ENCODE measurements at places on chromosomes 7 and 10. TPM values are rescaled to one million over a fixed set of nuclear protein-coding genes. Genes with fewer than 3 reads are reported as not detected.

GRCh38 chr7:159192725-159193453, 48.2 kb upstream of the VIPR2 start:
- H3K27me3 ChIP-seq, result no peaks in the 10 kb centered on the region
- H3K4me1 ChIP-seq, result no peaks in the 10 kb centered on the region
- no peak for DNase-seq
- no peaks in the 10 kb centered on the region for H3K36me3 ChIP-seq
- H3K4me3 ChIP-seq, result no peak overlapping the region
- no peak overlapping the region for H3K27ac ChIP-seq

NAT16 gene
- not detected for total RNA-seq

H2BK1 gene
- total RNA-seq, result not detected

DNA sequence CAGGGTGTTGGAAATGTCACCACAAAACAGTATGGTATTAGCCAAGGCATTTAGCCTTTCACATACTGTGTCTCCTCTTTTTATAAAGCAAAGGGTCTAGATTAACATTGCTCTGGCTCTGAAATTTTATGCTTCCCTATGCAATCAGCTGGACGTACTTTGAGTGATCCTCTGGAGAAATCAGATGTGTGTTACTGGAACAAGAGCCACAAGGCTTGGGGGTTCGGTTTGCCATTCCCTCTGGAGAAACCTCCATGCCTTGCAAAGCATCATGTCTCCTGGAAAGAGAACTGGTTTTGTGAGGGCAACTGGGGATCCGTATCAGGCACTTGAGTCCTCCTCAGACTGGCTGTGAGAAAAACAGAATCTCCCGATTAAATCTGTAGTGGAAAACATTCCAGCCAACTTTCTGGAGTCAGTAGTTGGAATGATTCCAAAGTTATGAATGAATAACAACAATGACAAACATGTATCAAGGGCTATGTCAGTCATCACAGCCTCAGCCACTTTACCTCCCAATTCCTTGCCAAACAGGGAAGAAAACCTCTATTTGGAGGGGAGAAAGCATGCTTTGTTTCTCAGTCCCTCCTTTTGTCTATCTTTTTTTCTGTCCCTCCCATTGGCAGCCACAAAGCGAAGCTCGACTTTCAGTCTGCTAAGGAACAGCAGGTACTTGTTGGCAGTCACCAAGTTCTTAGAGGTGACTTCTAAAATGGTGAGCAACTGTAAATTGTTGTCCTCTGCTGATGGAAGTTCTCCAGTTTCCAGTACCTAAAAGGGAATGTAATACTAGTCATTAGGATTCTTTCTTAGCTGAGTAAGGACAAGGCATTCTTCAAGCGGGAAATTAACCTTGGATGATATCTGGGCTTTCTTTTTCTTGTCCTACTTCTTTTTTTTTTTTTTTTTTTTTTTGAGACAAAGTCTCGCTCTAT, 864.8 kb upstream of the AUTS2 start:
- peaks cover 9% of the 10 kb centered on the region for H3K4me1 ChIP-seq
- no peak for DNase-seq
- H3K27me3 ChIP-seq, result no peaks in the 10 kb centered on the region
- no peaks in the 10 kb centered on the region for H3K36me3 ChIP-seq
- H3K4me3 ChIP-seq, result no peak overlapping the region
- no peak overlapping the region for H3K27ac ChIP-seq

GRCh38 chr10:76282061-76283025, 850.9 kb downstream of the LRMDA start:
- H3K36me3 ChIP-seq, result no peaks in the 10 kb centered on the region
- DNase-seq, result no peak
- H3K27ac ChIP-seq, result no peak overlapping the region

DNA sequence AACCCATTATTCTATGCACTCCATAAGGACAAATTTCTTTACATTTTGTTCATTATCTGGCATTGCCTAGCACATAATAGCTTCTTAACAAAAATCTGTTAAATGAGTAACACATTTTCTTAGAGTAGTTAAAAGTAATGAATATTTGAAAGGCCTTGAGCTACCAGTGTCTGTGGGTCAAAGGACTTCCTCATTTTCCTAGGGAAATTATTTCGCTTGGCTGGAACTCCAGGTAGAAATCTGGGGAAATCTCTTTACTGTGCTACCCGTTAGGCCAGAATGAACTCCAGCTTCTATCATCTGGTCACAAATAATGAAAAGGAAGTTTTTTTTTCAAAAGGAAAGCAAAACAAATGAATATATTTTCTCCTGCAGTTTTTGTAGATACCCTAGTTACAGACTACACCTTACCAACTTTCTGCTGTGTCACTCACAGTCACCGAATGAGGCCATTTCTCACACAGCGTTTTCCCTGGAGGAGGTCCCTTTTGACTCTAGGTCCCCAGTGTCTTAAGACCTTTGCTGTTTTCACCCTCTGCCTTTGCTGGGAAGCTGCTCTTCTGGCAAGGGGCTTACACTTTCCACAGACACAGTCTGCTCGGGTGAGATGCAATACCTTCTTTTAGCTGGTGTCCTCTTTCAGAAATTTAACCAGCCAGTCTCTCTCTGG, 1.6 kb downstream of the SAMD9L start:
- peak overlapping the region; percentile 73 for H3K4me3 ChIP-seq
- H3K4me1 ChIP-seq, result peaks cover 19% of the 10 kb centered on the region
- no peaks in the 10 kb centered on the region for H3K27me3 ChIP-seq

IGF2BP3 gene
- total RNA-seq, result 2.7 TPM

R3HCC1L gene
- total RNA-seq, result 15.9 TPM

MYL10 gene
- total RNA-seq, result not detected

ANKRD2 gene
- 0.72 TPM for total RNA-seq

GRCh38 chr10:18238870-18239485, 98.8 kb downstream of the CACNB2 start:
- H3K36me3 ChIP-seq, result no peaks in the 10 kb centered on the region
- no peak overlapping the region for H3K4me3 ChIP-seq
- no peaks in the 10 kb centered on the region for H3K27me3 ChIP-seq
- DNase-seq, result no peak

- H3K4me3 ChIP-seq, result no peak overlapping the region
- no peaks in the 10 kb centered on the region for H3K36me3 ChIP-seq
- no peak for DNase-seq
- no peaks in the 10 kb centered on the region for H3K27me3 ChIP-seq
- H3K27ac ChIP-seq, result no peak overlapping the region
Observed at GRCh38 chr7:20475756-20476155, 139.7 kb upstream of the ABCB5 start.

DNA sequence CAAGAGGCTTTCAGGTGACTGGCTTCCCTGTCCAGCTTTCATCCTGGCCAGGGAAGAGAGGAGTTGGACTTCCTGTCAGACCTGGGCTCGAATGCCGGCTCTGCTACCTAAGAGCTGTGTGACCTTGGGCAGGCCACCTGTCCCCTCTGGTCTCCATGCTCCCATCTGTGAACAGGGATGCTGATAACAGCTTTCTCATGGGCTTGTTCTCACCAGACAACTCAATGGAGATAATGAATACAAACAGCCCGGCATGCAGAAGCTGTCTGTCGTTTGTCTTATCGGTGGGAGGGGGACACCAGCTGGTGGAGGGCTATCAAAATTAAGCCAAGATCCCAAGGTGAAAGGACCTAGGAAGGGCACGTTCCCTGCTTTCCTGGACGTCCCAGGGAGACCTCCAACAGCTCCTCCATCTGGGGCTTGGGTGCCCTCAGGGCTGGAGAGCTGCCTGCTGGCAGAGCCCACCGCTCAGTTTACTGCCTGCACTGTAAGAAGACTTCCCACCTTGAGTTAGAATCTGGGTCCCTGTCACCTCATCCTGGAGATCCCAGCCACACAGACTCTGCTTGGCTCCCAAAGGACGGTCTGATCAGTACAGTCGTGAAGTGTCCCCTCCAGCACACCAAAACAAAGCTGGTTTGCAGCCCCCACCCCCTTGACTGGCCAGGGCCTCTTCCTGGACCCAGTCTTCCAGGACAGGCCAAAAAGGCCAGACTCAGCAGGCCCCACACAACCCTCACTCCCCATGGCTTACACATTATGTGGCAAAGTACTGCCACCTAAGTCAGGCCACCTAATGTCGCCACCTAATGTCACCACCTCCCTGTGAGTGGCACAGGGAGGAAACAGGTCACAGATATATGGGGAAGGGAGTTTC, 40.9 kb downstream of the PPIF start:
- DNase-seq, result peak; percentile 77
- H3K4me3 ChIP-seq, result no peak overlapping the region
- no peak overlapping the region for H3K27ac ChIP-seq
- no peaks in the 10 kb centered on the region for H3K27me3 ChIP-seq
- H3K36me3 ChIP-seq, result peaks cover 34% of the 10 kb centered on the region

DNA sequence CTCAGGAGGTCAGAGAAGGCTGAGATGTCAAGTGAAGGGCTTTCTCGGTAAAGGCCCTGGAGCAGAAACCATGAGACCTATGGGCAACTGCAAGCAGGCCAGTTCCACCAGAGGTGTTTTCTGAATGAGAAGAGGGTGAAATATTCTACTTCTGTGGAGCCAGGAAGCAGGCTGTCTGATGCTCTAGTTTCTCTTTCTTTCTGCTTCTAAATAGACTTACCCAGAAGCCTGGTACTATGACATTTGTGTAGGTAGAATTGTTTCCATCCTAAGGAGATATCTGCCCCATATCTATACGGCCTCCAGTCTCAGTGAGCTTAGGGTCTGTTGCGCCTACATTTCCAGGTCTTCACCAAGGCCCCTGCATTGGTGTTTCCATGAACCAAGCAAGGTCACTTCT, 73.4 kb upstream of the CC2D2B start:
- no peaks in the 10 kb centered on the region for H3K27me3 ChIP-seq
- H3K4me3 ChIP-seq, result no peak overlapping the region
- no peak overlapping the region for H3K27ac ChIP-seq
- no peaks in the 10 kb centered on the region for H3K4me1 ChIP-seq
- H3K36me3 ChIP-seq, result no peaks in the 10 kb centered on the region
- DNase-seq, result no peak

DNA sequence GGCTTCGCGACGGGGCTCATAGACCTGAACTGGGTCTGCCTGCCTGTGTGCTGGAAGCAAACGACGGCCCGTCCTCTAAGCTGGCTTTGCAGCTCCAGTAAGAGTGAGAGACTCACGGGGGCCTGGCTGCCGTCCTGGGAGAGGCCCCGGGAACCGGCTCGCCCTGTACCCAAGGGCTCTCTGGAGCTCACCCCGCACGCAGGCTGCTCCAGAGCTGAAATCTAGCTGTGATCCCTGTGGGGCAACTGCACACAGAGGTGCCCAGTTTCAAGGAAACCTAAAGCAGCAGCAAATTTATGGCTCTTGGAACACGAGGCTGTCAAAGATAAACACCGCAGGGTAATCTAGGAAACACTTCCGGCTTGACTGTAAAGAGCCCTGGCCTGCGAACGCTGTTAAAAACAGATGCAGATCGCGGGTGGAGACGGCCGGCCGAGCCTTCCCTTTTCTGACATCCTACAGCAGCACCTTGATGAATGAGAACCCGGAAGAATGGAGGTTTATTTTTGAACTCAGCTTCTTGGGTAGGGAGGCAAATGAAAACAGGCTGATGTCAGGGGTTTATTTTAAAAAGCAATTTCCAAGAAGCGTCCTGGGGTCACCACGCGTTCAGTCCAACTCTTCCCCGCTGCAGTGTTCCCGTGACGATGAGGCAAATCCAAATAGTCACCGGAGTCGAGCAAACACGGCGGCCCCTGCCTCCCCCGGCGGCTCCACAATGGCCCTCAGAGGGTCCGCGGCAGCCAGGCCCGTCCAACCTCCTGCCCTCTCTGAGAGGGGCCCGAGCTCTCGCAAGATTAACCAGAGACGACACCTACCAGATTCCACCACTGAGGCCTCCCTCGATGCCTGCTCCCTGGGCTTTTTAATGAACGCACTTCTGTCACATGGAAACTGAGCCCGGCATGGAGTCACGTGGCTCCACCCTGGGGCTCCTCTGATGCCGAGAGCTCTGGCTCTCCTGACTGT, 29.6 kb downstream of the AMZ1 start:
- peak; percentile 85 for DNase-seq
- no peak overlapping the region for H3K27ac ChIP-seq
- H3K4me1 ChIP-seq, result no peaks in the 10 kb centered on the region
- no peaks in the 10 kb centered on the region for H3K27me3 ChIP-seq
- peaks cover 3% of the 10 kb centered on the region for H3K36me3 ChIP-seq

GPR26 gene
- not detected for total RNA-seq

LRIT2 gene
- total RNA-seq, result not detected

GRCh38 chr7:115494529-115495147, 535.9 kb downstream of the TFEC start:
- peaks cover 8% of the 10 kb centered on the region for H3K4me1 ChIP-seq
- H3K4me3 ChIP-seq, result no peak overlapping the region
- H3K27ac ChIP-seq, result no peak overlapping the region
- no peaks in the 10 kb centered on the region for H3K27me3 ChIP-seq

DNA sequence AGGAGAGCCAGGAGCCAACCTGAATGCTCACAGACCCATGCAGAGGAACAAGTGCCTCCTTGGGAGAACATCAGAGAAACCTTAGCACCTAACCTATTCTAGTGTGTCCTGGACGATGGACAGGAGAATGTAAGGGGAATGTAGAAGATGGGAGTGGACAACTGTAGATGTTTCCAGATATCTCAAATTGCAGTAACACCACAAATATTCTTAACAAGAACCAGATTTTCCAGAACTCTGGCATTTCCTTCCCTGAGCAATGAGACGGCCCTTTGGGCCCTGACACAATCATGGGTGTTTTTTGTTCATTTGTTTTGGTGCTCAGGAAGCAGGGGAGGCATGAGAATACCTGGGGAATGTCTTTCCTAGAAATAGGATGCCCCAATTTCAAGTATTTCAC, 196.1 kb upstream of the PRSS1 start:
- H3K36me3 ChIP-seq, result no peaks in the 10 kb centered on the region
- peaks cover 38% of the 10 kb centered on the region for H3K4me1 ChIP-seq
- no peak overlapping the region for H3K4me3 ChIP-seq
- H3K27me3 ChIP-seq, result no peaks in the 10 kb centered on the region
- no peak for DNase-seq

UBTD1 gene
- 32.7 TPM for total RNA-seq

DNA sequence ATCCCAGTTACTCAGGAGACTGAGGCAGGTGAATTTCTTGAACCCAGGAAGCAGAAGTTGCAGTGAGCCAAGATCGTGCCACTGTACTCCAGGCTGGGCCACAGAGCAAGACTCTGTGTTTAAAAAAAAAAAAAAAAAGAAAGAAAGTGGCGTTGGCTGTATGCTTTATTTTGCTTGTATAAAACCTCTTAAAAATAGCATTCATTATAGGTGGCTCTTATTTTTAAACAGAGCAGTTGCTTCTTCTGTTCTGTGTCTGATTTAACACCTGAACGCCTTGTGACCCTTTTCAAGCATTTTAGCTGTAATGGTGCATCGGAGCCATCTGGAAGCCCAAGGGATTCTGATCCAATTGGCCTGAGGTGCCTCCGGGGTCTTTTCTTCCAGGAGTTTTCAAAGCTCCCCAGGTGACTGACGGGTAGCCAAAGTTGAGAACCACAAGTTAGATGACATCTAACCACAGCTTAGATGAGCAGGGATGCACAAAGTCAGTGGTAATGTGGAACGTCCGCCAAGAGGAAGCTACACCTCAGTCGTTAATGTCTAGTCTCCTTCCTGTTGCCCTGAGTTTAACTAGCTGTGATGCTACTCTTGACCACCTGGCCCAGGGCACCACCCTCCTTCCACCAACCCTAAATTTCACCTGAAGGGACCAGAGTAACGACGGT, 274.6 kb upstream of the KLF6 start:
- H3K36me3 ChIP-seq, result no peaks in the 10 kb centered on the region
- H3K4me3 ChIP-seq, result no peak overlapping the region
- no peaks in the 10 kb centered on the region for H3K27me3 ChIP-seq
- no peak overlapping the region for H3K27ac ChIP-seq
- H3K4me1 ChIP-seq, result peaks cover 17% of the 10 kb centered on the region
- DNase-seq, result no peak

GRCh38 chr10:113053881-113054280, 103.8 kb downstream of the TCF7L2 start:
- no peak overlapping the region for H3K4me3 ChIP-seq
- H3K36me3 ChIP-seq, result no peaks in the 10 kb centered on the region
- H3K4me1 ChIP-seq, result peaks cover 67% of the 10 kb centered on the region
- no peak for DNase-seq
- peak overlapping the region; percentile 29 for H3K27ac ChIP-seq
